ENCODE measurements at places on chromosomes 1 and 21.

DNA sequence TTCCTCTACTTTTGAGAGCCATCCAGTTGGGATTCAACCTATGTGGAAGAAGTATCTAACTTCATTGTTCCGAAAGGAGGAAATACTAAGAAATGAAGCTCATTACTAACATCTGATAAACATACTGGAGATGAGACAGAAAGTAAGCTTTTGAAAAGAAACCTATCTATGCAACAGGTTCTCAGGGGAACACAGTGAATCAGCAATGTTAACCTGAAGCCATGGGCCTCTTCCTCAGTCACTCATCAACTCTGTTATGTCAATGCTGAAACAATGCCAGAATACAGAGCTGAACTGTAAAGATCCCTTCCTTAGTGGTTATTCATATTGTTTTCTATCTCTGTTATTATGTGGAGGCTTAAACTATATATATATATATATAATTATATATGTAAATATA lies 55.5 kb upstream of the ESRRG start:
- DNase-seq: no peak

DNA sequence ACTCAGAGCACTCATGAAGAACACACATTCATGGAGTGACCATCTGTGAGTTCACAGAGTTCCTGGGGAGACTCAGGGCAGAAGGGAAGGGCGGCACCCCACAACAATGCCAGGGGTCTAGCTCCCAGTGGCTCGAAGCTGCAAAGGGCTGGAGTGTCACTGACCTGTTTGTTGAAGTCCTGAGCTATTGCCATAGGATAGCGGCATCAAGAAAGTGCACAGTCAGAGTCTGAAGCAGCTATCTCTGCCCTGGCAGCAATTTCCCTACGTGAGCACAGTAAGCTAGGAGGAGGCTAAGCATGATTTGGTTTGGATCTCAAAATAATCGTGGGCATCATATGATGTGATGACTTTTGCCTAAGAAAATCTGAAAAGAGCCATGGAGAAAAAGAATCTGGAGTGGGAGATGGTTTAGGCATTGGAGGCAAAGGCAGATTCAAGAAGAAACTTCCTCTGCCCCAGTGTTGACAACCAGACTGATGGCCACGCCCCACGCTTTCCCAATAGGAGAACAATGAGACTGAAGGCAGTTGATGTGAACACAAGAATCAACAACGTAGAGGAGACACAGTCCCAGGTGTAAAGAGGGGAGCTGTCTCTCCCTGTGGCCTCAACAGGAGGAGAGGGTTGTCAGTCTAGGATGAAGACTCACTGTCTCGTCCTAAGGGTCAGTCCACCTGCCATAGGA lies 100.0 kb upstream of the SLC25A33 start:
- no peak for DNase-seq

GRCh38 chr1:56418151-56418631 lies 161.2 kb downstream of the PLPP3 start:
- no peak for DNase-seq

DNA sequence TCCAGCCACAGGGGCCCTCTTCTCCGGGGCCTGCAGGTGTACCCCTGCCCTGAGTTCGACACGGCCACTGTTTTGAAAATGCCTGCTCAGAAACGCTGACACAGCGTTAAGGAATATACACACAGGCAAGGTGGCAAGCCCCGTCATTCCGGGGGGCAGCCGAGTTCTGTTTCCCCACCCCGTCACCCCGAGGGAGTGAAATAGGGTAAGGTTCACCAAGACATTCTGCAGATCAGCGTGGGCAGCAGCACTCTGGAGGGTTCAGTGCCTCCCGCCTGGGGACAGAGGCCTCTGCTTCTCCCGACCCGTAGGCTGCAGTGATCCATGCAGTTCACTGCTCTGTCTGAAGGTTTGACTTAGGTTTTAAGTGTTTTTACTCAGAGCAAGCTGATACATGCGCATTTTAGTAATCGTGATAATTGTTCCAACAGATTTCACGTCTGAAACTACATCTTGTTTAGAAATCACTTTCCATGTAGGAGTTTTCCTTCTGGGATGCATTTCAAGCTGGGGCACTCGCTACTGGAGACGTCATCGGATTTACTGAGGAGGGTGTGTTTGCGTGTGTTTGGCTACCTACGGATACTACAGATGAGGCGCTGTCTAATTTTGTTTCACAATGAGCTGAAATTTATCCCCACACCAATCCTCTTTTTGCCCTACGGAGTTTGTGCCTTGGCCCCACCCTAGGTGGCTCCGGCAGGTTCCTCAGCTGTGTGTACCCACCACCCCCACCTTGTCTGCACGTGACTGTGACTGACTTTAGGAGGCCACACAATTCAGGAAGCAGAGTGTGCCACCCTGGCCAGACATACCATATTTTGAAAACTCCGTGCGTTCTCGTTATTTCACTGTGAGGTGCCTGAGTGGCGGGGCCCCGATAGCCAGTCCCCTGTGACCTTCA lies 63.5 kb downstream of the AGPAT3 start:
- DNase-seq: no peak

GRCh38 chr1:209692296-209692695 lies 12.3 kb upstream of the HSD11B1 start:
- no peak for DNase-seq

DNA sequence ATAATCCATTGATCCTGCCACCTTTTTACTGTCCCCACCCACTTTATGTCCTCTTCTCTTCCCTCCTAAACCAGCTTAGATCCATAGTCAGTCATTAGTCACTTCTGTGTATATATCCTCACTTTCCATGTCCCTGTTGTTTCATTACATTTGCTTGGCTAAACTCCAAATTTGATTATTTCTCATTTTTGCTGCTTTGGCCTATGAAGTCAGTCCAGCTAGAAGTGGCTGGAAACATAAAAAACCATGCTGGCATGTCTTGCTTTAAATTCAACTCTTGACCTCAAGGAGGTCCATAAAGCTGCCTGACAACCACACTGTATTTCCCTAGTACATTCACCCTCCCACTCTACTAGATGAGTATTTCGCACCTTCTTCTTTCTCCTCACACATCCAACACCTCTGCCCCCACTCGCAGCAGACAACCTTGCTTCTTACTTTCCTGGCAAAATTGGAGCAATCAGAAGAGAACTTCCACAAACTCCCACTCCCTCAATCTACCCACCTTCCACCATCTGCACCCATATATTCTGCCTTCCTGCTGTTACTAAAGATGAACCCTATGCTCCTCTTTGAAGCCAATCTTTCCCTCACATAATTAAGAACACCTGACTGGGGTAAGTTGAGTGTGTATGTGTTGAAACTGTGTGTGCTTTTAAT lies 72.1 kb downstream of the ZNF648 start:
- no peak for DNase-seq

DNA sequence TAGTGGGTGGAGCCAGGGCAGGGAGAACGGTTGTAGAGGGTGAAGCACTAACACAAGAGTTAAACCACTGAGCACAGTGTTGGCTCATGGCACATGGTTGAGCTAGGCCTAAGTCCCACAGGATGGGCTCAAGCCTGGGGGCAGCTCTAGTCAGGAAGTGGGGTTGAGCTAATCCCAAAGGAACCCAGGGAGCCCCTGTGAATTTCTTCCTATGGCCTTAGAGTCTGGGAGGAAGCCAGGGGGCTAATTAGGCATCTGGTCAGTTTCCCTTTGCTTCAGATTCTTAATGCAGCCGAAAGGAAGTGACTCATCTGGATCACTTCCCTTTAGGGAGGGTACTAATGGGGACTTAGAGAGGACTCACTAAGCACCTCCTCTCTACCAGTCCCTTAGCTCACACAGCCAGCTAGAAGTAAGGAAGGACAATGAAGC lies 10.1 kb downstream of the CFAP45 start:
- DNase-seq: no peak

Measured in mesothelial cell of epicardium (in vitro differentiated cells).